Retina (tissue), 1 donor: ENCODE measurements at places on chromosomes 5 and 9.
A peak's percentile ranks its signal among the peaks of the same experiment; 100 is the strongest.

GRCh38 chr9:110355911-110356310, 18.2 kb upstream of the TXNDC8 start:
- no peak for DNase-seq

DNA sequence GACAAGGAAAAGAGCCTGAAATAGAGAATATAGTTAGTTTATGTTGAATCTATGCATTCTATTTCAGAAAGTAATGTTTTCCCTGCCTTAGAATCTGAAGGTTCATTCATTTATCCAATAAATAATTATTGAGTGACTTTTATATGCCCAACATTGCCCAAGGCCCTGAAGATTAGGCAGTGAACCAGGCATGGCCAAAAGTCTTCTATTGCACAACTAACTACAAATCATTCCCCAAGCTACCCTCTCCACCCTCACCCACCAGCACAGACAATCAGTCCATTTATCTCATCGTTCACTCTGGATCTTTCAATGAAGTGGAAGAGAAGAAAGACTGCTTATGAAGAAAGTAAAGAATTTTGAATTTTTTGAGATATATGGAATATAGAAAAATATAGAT, 268.4 kb downstream of the PLK2 start:
- DNase-seq: no peak

DNA sequence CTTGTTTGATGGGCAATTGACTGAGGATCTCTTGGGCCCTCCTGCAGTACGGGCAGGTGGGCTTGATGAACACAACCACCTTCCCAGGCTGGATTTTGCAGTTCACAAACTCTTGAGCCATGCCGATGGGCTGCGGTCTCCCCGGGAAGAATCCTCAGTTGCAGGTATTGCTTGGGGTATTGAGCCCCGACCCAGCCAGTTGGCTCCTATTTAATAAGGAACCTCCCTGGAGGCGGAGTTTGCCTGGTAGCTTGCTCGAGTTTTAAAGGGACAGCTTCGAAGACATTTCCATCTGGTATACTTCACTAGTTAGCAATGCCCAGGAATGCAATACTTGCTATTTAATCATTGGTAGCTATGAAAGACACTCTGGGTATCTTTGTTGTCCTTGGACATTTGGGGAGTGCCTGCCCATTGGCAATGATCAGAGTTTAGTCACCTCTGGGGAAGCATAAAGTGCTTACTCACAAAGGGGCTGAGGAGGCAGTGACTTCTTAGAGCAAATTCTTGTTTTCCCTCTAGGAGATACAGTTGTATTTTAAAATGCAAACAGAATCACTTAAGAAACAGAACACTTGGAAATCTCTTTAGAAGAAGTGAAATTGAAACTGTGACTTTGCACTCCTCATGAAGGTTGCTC, at the start of gene GLRX:
TSS of gene GLRX (minus strand) at position 185 of the 640 bp plus-strand sequence. CDS start at position 121, 64 bp downstream.
- DNase-seq: peak; percentile 89

GRCh38 chr5:36624277-36624676, 17.9 kb downstream of the SLC1A3 start:
- no peak for DNase-seq

DNA sequence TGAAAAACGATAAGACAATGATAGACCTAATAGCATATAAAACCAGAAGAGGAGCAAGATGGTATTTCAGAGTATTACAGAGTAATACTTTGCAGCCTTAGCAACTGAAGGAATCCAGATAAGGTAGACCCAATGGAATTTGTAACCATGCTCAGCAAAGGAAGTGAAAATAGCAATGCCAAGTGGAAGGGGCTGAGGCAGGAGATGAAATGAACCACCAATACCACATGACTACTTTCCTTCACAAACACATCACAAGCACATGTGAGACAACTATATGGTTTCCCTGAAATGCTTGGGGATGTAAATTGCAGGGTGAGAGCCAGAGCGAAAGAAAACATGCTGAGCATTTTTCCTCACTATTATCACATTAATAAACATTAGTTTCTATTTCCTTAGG, 79.8 kb upstream of the MELK start:
- no peak for DNase-seq

- peak; percentile 53 for DNase-seq
These were observed 2.2 kb upstream of the NPR3 start for GRCh38 chr5:32708949-32709348.

DNA sequence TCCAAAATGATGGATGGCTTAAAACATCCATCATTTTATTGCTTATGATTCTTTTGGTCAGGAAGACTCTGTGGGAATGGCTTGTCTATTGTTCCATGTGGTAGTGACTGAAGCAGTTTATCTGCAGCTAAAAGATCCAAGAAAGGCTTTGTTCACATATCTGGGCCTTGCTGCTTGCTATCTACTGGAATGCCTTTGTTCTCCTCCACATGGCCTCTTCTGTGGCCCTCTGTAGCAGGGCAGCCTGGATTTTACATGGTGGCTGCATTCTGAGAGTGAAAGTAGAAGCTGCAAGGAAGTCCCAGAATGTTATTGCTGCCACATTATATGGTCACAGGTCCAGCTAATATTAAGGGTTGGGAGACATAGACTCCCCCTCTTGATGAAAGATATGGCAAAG, 35.1 kb downstream of the DMXL1 start:
- DNase-seq: no peak

- DNase-seq: no peak
These were observed 533.1 kb downstream of the NTRK2 start for GRCh38 chr9:85202596-85202995.

DNA sequence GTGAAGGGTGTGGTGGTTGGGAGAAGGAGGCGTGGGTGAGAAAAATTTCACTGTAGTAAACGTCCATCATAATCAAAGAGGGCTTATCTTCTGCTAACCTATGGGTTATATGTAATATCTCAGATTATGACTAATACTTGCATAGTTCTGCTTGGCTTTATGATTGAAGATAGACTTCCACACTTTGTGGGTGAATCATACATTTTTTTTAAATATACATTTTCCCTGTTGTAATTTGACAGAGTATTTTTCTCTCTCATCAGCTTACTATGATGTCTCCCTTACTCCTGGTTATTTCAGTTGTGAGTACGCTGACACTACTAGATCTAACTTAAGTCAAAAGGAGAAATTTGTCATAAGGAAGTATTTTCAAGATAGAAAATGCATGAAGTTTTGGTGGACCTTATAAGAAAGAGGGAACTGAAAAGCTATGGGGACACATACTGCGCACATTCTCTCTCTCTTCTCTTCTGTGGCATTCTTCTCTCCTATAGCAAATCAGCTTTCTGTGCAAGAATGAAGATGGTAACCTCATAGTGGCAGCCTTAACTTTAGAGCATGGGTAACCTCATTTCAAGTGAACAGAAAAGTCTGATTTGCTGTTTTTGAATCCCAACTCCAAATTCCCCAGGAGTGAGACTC, 4.9 kb upstream of the JAK2 start:
- no peak for DNase-seq

DNA sequence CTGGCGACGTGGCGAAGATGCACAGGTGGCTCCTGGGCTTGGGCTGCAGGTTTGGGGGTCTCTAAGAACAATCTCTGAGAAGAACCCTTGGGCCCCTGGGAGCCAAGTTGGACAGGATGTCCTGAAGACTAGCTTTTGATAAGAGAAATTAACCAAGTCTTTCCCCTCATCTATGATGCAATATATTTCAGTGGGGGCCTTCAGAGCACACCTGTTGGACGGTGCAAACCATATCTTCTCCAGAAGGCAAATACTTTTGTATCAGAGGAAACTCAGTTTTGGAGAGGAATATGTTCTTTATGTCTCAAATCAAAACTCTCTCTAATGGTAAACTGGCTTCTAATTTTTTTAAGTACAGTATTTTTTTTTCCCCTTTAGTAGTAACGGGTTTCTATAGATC, 28.6 kb downstream of the OTULIN start:
- DNase-seq: no peak

DNA sequence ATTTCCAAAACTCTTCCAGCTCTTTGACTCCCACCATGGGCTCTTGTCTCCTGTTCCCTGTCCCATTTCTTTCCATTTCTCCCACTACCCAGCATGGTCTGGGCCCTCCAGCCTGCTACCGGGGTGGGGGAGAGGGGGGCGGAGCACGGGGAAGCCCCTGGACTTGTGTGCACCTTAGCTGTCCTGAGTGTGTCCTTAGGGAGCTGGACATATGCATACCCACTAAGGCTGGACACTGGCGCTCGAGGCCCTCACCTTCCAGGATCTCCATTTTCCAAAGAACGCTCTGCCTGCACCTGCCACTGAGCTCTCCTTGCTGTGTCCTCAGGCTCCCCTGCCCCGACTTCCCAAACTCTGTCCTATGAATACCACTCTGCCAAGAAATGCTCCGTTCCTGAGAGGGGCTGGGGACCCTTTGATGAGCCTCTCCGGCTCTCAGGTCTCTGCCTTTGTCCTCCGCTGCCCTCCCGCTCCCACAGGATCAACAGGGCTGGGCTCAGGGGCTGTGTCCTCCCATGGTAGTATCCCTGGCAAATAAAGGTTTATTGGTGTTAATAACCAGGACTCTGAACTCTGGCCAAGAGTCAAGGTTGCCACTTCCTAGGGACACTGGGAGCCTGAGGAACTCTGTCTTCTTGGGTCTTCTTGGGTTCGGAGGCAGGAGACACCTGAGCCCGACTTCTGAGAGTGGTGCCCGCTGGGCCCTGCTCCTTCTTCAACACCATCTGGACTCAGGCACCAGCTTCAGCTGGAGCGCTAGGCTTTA, 831 bp upstream of the SHROOM1 start:
- DNase-seq: no peak

DNA sequence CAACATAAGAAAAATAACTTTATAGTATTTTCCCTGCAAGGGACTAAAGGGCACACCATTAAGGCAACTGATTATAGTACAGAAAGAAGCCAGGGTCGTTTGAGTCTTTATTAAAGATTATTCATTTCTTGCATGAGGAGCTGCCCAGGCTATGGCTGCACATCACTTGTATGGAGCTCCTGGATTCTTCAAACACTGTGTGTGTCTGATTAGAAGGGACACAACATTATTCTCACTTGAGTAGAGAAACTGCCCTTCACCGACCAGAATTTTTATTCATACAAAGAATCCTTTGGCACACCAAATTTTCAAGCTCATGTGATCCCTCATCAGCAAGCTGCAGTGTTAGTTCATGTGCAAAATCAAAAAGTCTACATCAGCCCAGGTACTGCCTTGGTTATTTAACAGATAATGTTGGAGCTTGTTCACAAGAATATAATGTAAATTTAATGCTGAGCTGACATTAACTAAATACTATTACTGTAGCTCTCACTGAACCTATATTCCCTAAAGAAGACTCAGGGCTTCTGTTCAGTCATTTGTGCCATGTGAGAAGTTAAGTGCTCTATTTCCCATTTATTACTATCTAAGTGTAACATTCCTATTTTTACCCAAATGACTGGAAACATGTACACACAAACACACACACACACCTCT, 9.9 kb downstream of the C5orf63 start:
- DNase-seq: peak; percentile 65

GRCh38 chr5:160923936-160924710, 72.1 kb upstream of the ATP10B start:
- DNase-seq: no peak

DNA sequence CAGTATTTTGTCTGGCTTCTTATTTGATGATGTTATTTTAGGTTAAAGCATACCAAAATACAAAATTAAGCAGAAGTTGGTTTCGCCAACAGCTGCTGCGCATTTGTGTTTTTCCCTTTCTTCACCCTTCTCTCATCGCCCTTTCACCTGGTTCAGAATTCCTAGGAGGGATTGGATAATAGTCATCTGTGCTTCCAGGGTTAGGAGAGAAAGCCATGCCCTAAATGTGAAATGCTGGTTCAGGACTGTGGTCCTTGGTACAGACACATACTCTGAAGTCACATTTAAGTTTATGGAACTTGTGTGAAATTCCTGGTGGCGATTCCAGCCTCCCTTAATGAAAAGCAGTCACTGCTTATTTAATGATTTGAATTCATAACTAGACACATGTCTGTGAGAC, 7.7 kb downstream of the MAST4 start:
- no peak for DNase-seq

DNA sequence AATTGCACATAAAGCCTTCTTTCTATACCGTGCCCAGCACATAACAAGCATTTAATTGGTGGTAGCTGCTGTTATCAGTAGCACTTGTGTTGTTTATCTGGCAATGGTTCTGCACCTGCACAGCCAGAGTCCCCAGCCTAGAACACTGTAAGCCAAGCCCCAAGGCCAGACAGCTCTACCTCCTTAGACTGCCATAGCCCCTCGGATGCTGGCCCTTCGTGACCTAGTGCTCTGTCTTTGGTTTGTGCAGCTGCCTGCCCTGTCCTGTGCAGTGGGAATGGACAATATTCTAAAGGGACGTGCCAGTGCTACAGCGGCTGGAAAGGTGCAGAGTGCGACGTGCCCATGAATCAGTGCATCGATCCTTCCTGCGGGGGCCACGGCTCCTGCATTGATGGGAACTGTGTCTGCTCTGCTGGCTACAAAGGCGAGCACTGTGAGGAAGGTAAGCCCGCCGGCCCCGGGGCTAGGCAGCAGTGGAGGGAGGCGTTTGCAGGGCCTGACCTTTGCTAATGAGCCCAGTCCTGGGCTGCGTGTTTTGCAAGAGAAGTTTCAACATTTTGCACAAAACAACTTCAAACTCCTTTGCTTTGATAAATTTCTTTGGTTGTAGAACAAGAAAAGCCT, 173.3 kb upstream of the WWC1 start:
- no peak for DNase-seq

DNA sequence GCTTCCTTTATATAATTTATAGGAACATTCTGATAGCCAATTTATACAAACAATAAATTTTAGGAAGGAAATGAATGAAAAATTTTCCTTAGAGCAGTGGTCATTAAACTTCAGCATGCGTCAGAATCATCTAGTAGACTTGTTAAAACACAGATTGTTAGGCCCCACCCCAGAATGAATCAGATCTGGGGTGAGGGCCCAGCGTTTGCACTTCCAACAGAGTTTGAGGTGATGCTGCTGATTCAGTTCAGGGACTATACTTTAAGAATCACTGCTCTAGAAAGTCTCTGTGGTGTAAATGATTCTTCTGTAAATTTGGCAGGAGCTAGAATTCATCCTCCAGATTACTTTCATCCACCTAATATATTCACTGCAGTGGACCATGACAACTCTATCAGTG, 80.4 kb downstream of the SLC12A2 start:
- DNase-seq: no peak

DNA sequence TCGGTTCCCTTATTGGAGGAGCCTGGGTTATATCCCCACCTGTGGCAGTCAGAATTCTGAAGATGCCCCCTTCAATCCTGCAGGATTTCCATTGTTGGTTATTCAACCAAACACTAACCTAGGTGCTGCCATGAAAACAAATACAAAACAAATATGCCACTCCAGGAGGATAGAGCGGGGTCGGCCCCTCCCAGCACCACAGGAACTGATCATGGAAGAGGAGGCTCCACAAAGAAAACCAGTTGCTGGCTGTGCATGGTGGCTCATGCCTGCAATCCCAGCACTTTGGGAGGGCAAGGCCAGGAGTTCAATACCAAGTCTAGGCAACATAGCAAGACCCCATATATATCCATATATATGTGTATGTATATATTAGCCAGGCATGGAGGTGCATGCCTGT, 13.2 kb upstream of the ADGRD2 start:
- DNase-seq: no peak

- DNase-seq: peak; percentile 43
These were observed 10.4 kb downstream of the AMACR start for GRCh38 chr5:33997331-33997983.
